ENCODE measurements at places on chromosomes 7 and 10.

DNA sequence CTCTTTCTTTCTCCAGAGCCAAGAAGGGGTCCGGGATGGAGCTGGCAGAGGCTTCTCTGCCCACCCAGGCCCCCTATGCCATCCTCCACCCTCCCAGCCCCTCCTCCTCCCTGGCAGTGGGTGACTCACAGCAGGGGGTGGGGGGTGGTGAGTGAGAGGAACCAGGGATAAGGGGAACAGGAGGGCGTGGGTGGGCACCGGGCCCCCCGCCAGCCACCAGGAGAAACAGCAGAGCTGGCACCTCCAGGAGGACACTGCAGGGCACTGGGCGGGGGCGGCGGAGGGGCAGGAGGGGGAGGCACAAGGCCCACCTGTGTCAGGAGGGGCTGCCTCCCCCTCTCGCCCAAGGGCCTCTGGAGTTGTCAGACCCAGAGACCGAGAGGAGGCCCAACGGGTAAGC is 56.0 kb downstream of the CAMK2B start:
- DNase-seq, result no peak

GRCh38 chr7:130486954-130487436 is 4.9 kb upstream of the MEST start:
- DNase-seq, result no peak

- DNase-seq, result no peak
Measured at GRCh38 chr7:1567896-1568510, 1.8 kb downstream of the PSMG3 start.

DNA sequence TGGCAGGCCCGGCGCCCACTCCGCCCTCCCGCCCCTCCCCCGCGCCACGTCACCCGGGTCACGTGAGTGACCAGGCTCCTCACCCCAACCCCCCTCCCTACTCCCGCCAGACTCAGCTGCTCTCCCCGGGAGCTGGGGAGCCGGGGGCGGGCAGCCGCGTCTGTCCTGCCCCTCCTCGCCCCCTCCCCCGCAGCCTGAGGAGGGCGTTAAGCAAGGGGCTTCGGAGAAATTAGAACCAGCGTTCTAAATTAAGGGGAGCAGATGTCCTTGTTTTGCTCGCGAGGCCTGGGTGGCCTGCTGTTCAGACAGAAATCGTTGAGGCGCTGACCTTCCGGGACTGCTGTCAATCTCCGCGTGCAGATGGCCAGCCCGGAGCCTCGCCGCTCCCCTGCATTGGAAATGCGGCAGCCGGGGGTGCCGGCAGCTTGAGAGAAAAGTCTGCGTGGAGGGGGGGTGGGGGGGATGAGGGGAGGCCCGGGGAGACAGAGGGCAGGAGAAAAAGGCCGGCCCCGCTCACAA is 102.2 kb upstream of the ZNF438 start:
- peak; percentile 70 for DNase-seq

All from stimulated activated CD4-positive, alpha-beta T cell treated with anti-CD3 and anti-CD28 coated beads, Interleukin-1b, Interleukin-23, amount 100 ng/mL, for 48 hours (primary cell).